ENCODE measurements at places on chromosomes 1 and 21. TPM values are rescaled to one million over a fixed set of nuclear protein-coding genes. Genes with fewer than 3 reads are reported as not detected.
A peak's percentile ranks its signal among the peaks of the same experiment; 100 is the strongest.

Gene KAZN
- total RNA-seq = 12.9 TPM

Gene RGS7
- total RNA-seq = 0.25 TPM

DNA sequence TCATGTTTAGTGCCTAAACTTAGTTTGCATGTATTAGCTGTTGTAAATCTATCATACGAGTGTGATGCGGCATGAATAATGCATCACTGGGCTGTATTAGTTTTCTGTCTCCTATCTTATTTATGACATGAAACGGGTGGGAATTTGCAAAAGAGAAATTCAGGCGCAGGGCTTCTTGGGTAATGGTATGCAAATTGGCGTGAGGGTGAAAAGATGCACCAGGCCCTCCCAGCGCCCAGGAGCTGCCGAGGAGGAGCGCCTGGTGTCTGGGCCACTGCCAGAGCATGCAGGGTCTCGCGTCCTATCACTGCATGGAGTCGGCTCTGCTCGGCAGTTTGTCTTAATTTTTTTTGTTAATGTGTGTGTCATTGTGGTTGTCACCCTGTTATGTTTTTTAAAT, 82.9 kb upstream of the ACTL8 start:
- H3K27me3 ChIP-seq = no peaks in the 10 kb centered on the region
- peak; percentile 38 for DNase-seq
- H3K4me3 ChIP-seq = no peak overlapping the region
- peaks cover 2% of the 10 kb centered on the region for H3K36me3 ChIP-seq
- H3K4me1 ChIP-seq = no peaks in the 10 kb centered on the region

- peaks cover 20% of the 10 kb centered on the region for H3K4me1 ChIP-seq
- H3K27me3 ChIP-seq = no peaks in the 10 kb centered on the region
- DNase-seq = no peak
These were observed 77.5 kb downstream of the CD34 start for GRCh38 chr1:207833381-207833780.

- H3K27me3 ChIP-seq = no peaks in the 10 kb centered on the region
- H3K4me3 ChIP-seq = no peak overlapping the region
- no peak for DNase-seq
- no peaks in the 10 kb centered on the region for H3K4me1 ChIP-seq
- H3K27ac ChIP-seq = no peak overlapping the region
These were observed 173.0 kb downstream of the GABPA start for GRCh38 chr21:25907573-25908275.

DNA sequence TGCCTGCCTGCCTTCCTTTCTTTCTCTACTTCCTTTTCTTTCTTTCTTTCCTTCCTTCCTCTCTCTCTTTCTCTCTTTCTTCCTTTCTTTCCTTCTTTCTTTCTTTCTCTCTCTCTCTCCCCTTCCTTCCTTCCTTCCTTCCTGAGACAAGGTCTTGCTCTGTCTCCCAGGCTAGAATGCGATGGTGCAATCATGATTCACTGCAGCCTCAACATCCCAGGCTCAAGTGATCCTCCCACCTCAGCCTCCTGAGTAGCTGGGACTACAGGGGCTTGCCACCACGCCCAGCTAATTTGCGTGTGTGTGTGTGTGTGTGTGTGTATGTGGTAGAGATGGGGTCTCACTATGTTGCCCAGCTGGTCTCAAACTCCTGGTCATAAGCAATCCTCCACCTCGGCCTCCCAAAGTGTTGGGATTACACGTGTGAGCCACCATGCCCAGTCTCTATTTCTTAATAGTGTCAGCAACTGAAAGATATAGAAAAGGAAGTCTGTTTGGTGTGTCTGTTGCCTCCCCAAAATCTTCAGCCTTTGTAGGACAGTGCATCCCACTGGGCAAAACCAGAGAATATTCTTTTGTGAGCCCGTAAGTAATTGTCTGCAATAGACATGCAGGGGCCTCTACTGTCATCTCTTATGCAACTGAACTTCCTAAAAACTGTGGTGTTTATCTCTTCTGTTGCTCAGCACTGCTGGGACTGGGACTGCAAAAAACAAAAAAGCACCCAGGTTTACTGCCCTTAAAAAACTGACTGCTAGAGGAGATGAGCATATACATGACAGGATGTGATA, 20.9 kb upstream of the RAB4A start:
- no peak overlapping the region for H3K27ac ChIP-seq
- H3K4me3 ChIP-seq = no peak overlapping the region
- H3K27me3 ChIP-seq = no peaks in the 10 kb centered on the region
- DNase-seq = no peak

Data from lung (tissue), 17 donors.